ENCODE measurements at places on chromosomes 5 and 9. TPM values are rescaled to one million over a fixed set of nuclear protein-coding genes. Genes with fewer than 3 reads are reported as not detected.

- no peak for DNase-seq
Measured at GRCh38 chr9:109313351-109313750, 7.5 kb downstream of the EPB41L4B start.

GRCh38 chr5:140142856-140143255, 17.1 kb downstream of the IGIP start:
- DNase-seq: no peak

- no peak for DNase-seq
Measured at GRCh38 chr9:105376893-105377292, 70.9 kb upstream of the FSD1L start.

DNA sequence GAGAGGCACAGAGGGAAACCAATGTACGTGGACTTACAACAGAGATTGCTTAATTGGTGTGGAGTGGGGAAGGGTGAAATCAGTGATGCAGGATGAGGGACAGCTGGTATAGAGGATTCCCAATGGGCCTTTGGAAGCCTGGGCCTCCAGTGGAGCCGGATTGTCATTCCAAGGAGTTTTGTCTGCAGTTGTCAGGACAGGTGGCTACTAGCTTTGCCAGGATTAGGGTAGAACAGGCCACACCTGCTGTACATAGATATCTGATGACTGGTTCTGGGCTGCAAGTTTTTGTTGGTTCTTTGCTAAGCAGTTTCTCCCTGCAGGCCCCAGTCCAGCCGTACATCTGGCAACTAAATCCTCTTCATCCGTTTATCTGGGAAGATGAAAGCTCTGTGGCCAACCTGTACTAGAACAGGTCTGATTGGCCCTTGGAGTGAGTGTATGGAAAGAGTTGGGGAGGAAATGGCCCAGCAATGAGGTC, 4.2 kb downstream of the SKP2 start:
- no peak for DNase-seq

DNA sequence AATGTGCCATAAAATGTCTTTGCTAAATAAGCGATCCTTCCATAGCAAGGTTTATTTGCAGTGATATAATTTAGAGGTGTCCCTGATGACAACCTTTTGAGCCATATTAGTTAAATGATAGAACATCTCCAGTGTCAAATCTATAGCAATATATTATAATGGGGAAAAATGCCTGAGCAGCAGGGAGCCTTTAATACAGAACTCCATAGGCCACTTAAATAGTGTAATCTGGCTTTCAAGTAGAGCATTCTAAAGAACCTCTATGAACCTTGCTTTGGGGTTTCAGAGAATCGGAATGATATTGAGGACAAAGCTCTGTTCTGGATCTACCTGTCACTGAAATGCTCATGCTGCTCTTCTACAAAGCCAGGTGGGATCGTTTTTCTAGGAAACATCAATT, 96.7 kb upstream of the MEF2C start:
- DNase-seq: no peak

GRCh38 chr5:139901986-139902385, 106.4 kb downstream of the PSD2 start:
- DNase-seq: no peak

DNA sequence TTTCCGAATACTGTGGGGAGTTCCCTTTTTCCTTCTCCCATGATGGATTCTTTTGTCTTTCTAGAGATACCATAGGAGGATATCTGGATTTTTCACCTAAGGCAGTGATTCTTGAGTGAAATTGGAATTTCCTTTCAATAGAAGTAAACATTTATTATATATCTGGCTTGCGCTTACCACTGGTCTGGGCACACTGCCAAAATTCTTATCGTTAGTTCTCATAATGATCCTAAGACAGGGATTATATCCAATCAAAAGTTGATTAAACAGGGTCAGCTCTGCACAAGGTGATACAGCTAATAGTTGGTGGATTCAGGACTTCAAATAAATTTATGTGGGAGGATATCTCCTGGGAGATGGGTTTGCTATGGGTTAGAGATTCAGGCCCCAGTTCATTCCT, 9.6 kb downstream of the TLE4 start:
- no peak for DNase-seq

ANKRD18B gene
- 1.3 TPM for polyA plus RNA-seq

PCDHB7 gene
- polyA plus RNA-seq: 7.9 TPM

GADD45G gene
- 2.6 TPM for polyA plus RNA-seq

CATSPER3 gene
- 1.2 TPM for polyA plus RNA-seq

CNTFR gene
- 48.6 TPM for polyA plus RNA-seq

PROB1 gene
- 0.56 TPM for polyA plus RNA-seq

KIF20A gene
- polyA plus RNA-seq: 37.1 TPM
